HepG2 (cell line): ENCODE measurements at places on chromosomes 3 and 15. TPM values are rescaled to one million over a fixed set of nuclear protein-coding genes. Genes with fewer than 3 reads are reported as not detected.
A peak's percentile ranks its signal among the peaks of the same experiment; 100 is the strongest.

The CKMT1A gene
- 0.13 TPM in 1 of 2 replicates, not detected in the other for total RNA-seq

The SPESP1 gene
- total RNA-seq: not detected in 2 replicates

The TAGLN3 gene
- 0.80 and 0.91 TPM in 2 replicates for total RNA-seq

The HYPK gene
- total RNA-seq: 9.4 and 13.5 TPM in 2 replicates

The GABRA5 gene
- not detected in 2 replicates for total RNA-seq

The ARL8B gene
- 30.4 and 33.1 TPM in 2 replicates for total RNA-seq

The SLC51B gene
- 14.4 and 17.1 TPM in 2 replicates for total RNA-seq

The XCR1 gene
- total RNA-seq: not detected in 2 replicates

The ROBO2 gene
- not detected in 2 replicates for total RNA-seq

The GNAT1 gene
- 0.15 TPM in 1 of 2 replicates, not detected in the other for total RNA-seq

- no peaks in the 10 kb centered on the region for H3K36me3 ChIP-seq
- H3K4me3 ChIP-seq: no peak overlapping the region
- H3K4me1 ChIP-seq: no peaks in the 10 kb centered on the region
- DNase-seq: no peak
- H3K27me3 ChIP-seq: no peaks in the 10 kb centered on the region
Observed at GRCh38 chr15:88178631-88179030, 77.9 kb downstream of the NTRK3 start.

DNA sequence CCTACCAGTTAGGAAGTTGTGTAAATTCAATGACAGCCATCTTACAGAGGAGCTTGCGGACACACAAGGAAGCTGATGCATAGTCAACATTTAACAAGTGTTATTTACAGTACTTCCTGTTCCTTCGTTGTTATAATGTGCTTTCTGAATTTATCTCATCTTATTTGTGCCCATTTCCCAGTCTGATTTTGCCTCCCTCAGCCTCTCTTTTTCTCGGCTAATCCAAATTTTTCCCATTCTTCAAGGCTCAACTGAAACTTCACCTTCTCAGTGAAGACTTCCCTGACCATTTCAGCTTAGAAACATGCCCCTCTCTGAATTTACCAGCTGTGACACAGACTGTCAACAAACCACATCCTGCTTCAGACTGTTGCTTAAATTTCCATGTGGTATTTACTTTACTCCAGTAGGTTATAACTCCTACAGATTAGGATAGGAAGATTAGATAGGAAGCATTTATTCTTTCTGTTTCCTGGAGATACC lies 55.7 kb upstream of the CP start:
- H3K27ac ChIP-seq: no peak overlapping the region
- no peaks in the 10 kb centered on the region for H3K36me3 ChIP-seq
- no peaks in the 10 kb centered on the region for H3K27me3 ChIP-seq
- peak; percentile 64 for DNase-seq
- H3K4me1 ChIP-seq: peaks cover 48% of the 10 kb centered on the region

DNA sequence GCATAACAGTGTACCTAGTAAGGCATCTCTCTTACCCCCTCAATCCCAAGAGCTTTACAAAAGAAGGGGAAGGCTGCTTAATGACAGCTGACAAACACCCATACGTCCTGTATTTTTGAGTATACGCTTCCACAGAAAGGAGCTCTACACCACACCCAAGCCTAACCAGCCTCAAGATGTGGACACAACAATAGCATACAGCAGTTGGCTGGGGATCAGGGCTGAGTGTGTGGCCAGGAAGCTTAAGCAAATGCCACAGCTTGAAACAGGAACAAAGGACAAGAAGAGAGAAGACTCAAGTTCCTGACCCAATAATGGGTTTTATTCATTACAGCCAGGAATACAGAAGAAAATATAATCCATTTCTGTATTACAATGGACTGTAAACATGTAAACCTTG lies 6.9 kb downstream of the HEXA start:
- no peaks in the 10 kb centered on the region for H3K27me3 ChIP-seq
- no peak overlapping the region for H3K4me3 ChIP-seq
- no peak overlapping the region for H3K27ac ChIP-seq

GRCh38 chr15:64562003-64562640 lies 101.7 kb downstream of the ZNF609 start:
- H3K27ac ChIP-seq: no peak overlapping the region
- no peaks in the 10 kb centered on the region for H3K27me3 ChIP-seq
- peaks cover 3% of the 10 kb centered on the region; the same call in 1 of the 3 replicates for H3K36me3 ChIP-seq
- peaks cover 27% of the 10 kb centered on the region for H3K4me1 ChIP-seq
- H3K4me3 ChIP-seq: no peak overlapping the region

DNA sequence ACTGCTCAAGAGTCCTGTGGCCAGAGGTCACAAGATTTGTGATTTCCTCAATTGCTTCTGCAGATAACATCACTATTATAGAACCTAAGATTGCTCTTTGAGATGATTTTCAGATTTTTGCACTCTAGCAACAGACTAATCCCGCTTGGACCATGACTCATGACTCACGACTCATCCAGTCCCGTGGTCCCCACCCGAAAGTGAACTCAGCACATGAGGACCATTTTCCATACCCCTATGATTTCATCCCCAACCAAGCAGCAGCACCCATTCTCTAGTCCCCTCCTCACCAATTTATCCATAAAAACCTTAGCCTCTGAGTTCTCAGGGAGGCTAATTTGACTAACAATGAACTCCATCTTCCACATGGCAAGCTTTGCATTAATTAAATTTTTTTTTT lies 106.3 kb upstream of the ALCAM start:
- H3K4me3 ChIP-seq: no peak overlapping the region
- no peak for DNase-seq
- no peaks in the 10 kb centered on the region for H3K4me1 ChIP-seq
- no peaks in the 10 kb centered on the region for H3K27me3 ChIP-seq

DNA sequence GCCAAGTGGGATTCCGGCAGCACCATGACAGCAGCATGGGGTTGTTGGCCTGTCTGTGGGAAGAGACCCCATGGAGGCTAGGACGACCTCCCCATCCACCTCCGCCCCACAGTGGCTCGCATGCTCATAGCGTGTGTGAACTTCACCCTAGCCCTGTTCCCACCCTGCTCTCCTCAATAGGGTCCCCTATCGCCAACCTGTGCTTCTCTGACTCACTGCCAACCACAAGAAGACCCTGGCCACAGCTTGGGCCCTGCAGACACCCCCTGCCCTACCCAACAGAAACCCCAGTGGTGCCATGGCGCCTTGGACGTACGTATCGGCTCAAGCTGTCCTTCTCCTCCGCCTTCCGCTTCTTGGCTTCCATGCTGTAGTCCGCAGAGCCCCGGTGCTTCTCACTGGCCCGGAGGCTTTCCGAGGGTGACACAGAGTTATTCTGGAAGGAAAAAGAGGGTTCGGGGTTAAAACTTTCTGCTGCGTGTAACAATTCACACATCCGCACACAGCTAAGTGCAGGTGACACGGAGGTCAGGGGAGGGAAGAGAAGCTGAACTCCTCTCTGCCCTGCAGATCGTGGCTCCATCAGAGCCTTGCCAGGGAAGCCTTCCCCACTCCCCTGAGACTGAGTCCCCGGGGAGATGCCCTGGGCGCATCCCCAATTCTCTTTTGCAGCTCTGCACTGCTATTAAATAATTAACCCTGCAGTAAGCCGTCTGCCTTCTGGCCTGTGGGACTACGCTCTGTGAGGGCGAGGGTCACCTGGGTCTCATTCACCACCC lies 37.3 kb downstream of the TLE3 start:
- no peaks in the 10 kb centered on the region for H3K27me3 ChIP-seq

DNA sequence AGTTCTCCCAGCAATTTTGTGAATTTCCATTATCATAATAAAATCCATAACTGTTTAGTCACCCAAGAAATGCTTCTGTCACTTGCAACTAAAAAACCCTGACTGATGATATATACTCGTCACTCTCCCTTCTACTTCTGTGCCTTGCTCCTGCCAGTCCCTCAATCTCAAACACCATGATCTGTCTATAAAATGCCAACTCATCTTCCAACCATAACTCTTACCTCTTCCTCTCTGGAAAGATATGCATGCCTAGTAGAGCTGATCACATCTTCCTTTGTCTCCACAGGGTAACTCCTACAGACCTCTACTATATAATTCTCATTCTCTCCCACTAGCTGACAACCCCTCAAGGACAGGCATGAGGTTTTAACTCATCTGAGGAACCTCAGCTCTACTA lies 5.2 kb upstream of the VEPH1 start:
- DNase-seq: no peak
- no peaks in the 10 kb centered on the region for H3K4me1 ChIP-seq
- no peaks in the 10 kb centered on the region for H3K27me3 ChIP-seq
- no peaks in the 10 kb centered on the region for H3K36me3 ChIP-seq

- no peak overlapping the region for H3K4me3 ChIP-seq
- no peaks in the 10 kb centered on the region for H3K36me3 ChIP-seq
- DNase-seq: no peak
- no peaks in the 10 kb centered on the region for H3K27me3 ChIP-seq
- no peak overlapping the region for H3K27ac ChIP-seq
- no peaks in the 10 kb centered on the region for H3K4me1 ChIP-seq
Observed at GRCh38 chr3:145696011-145696410, 465.0 kb downstream of the PLOD2 start.

DNA sequence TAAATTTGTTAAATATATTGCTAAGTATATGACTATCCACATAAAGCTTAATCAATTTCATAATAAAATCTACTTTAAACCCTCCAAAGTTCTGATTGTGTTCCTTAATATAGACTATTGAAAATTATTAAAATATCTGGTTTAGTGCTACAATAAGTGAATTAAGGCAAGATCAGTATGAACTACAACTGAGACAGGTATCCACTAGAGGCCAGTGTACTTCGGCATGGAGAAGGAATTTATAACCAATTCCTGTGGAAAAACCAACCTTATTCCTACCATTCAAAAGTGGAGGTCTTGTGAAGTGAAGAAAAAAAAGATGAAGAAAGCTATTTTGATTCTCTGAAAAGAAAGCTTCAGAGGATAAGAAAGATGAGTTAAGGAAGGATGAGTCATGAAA lies 237.7 kb downstream of the SUCLG2 start:
- H3K27me3 ChIP-seq: no peaks in the 10 kb centered on the region
- DNase-seq: no peak
- H3K36me3 ChIP-seq: no peaks in the 10 kb centered on the region
- no peaks in the 10 kb centered on the region for H3K4me1 ChIP-seq
- no peak overlapping the region for H3K4me3 ChIP-seq
- H3K27ac ChIP-seq: no peak overlapping the region

- H3K27me3 ChIP-seq: no peaks in the 10 kb centered on the region
- no peak overlapping the region for H3K4me3 ChIP-seq
- H3K36me3 ChIP-seq: no peaks in the 10 kb centered on the region
- H3K4me1 ChIP-seq: no peaks in the 10 kb centered on the region
- no peak overlapping the region for H3K27ac ChIP-seq
Observed at GRCh38 chr3:4290272-4290893, 12.8 kb upstream of the SETMAR start.

DNA sequence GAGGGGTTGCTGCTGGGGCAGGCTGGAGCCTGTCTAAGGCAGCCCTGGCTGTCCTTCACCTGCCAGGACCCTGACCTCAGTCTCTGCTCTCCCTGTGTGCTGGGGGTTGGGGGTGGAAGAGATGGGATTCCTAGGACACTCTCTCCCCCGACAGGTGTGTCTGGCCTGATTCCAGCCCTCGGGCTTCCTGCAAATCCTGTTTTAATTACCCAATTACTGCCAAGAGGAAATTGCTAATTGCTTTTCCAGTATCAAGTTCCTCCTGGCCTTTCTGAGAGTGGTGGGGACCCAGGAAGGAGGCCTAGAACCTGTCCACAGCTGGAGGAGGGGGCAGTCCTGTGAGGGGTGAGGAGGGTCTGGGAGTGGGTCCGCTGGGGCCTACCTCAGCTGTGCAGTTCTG lies 15.8 kb downstream of the PLXNA1 start:
- no peak overlapping the region for H3K27ac ChIP-seq
- H3K4me1 ChIP-seq: no peaks in the 10 kb centered on the region
- no peak for DNase-seq
- H3K36me3 ChIP-seq: peaks cover 4% of the 10 kb centered on the region

DNA sequence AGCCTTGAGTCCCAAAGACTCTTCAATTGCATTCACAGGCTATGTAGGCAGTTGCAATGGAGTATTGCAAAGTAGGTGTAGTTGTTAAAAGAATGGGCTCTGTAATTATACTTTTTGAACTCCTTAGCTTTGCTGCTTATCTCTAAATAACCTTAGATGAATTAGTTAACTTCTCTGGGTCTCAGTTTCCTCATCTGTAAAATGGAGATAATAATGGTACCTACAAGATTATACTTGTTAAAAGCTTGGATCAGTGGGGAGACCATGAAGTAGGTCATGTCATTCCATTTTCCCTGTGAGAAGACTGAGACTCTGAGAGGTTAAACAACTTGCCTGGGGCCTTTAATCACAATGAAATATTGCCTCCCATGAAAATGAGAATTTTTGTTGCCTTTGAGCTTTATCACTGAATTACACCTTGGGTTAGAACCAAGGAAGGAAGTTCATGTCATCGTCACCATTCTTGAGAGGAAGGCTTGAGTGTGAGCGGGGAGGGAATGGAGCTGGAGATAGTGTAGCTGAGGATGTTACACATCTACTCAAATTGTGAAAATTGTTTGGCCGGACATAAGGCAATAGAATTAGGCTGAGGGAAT lies 38.1 kb downstream of the CTDSPL start:
- DNase-seq: no peak
- H3K27me3 ChIP-seq: no peaks in the 10 kb centered on the region
- no peak overlapping the region for H3K27ac ChIP-seq
- no peak overlapping the region for H3K4me3 ChIP-seq
- H3K4me1 ChIP-seq: peaks cover 64% of the 10 kb centered on the region

GRCh38 chr15:40508216-40508615 lies 37.4 kb downstream of the CHST14 start:
- no peaks in the 10 kb centered on the region for H3K36me3 ChIP-seq
- peaks cover 28% of the 10 kb centered on the region for H3K4me1 ChIP-seq
- H3K27ac ChIP-seq: no peak overlapping the region
- DNase-seq: no peak
- peaks cover 4% of the 10 kb centered on the region; the same call in 1 of the 2 replicates for H3K27me3 ChIP-seq
- H3K4me3 ChIP-seq: no peak overlapping the region

DNA sequence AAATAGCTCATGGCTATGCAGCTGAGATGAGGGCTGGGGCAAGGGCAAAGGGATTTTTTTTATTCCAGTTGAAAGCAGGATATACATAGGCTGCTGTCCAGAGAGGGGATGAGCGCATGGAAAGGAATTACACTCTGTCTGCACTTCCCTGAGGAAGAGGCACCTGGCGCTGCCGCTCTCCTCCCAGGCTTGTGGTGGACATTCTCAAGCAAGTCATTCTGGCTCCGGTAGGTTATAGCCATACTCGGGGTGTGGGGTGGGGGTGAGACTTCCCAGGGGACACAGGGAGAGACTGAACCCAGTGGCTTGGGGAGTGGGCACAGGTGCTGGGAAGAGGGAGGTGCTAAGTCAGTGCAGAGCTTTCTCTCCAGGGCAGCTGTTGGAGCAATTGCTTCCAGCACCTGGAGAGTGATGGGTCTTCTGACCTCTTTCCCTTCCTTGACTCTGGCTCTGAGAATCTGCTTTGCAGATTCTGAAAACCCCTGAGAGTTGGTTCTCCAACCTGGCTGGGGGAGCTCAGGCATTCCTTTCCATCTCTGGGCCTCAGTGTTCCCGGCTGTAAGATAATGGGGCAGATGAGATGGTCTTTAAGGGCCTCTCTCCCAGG lies 24.3 kb downstream of the CYP8B1 start:
- no peak for DNase-seq
- H3K27me3 ChIP-seq: no peaks in the 10 kb centered on the region
- no peak overlapping the region for H3K27ac ChIP-seq
- H3K4me1 ChIP-seq: peaks cover 95% of the 10 kb centered on the region
